ENCODE measurements at places on chromosomes 6 and 20.

- no peak for DNase-seq
Measured at GRCh38 chr20:20637998-20638725, 74.3 kb downstream of the RALGAPA2 start.

DNA sequence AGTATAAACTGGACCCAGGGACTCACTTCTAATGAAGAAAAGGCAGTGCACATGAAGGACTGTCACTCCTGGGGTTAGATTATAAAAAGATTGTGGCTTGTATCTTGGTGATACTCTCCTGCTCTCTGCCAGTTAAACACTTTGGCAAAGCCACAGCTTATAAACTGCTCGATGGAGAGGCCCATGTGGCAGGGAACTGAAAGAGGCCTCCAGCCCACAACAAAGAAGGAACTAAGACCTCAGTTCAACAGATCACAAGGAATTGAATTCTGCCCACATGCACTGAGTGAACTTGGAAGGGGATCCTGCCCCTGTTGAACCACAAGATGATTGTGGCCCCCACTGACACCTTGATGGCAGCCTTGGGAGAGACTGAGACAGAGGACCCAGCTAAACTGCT, 363.8 kb downstream of the CBLN4 start:
- DNase-seq = no peak

DNA sequence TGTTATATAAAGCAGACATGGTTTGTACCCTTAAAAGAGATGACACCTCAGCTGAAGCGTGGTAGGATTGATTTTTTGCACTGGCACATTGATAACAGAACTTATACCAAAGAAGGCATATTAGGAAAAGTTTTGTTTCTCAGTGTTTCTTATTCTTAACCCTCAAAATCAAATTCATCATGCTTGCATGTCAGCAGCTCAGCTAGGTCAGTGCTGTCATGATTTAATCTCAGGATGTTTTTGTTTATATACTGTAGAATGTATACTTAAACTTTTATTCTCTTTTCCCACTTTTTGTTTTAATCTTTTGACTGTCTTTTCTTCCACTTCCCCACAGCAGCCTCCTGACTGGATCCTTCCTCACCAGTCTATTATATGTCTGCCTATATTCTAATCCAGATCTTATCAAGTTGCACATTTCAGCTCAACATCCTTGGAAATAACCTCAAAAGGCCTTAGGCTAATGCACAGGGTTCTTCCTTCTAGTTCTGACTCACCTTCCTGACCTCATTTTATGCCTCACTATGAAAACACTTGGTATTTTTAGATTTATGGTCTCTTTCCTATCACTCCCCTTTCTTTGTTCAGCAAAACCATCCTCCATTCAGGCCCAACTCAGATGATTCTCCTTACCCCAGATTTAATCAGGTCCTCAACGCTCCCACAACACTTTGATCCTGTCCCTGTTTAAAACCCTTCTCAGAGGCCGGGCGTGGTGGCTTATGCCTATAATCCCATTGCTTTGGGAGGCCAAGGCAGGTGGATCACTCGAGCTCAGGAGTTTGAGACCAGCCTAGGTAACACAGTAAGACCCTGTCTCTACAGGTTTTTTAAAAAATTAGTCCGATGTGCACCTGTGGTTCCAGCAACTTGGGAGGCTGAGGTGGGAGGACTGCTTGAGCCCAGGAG, 7.2 kb downstream of the HEBP2 start:
- no peak for DNase-seq

DNA sequence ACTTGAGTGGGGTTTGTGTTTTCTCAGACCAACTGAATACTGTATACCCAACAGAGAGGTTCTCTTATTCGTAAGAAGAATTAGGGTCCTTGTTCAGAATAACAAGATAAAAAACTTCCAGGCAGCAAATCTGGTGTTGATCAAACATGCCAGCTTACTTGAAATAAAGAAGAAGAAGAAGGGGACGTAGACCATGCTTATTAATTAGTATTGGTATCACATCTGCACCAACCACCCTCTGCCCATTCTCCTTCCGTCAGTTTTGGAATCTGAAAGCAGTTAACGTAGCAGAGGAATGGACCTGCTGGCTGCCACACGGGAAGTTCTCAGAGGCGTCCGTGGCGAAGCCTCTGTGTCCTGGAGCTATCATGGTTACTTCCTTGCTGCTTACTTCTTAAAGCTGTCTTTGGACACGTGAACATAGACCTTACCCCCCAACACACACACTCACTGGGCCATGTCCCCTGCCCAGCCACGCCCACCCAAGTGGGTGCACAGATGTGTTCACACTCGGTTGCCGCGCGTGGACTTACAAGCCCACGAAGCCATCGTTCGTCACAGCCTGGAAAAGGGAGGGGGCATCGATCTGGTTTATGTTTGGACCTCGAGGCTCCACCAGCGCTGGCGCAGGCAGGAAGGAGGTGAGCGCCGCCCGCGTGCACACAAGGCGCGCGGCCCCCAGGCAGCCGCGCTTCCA, 4.1 kb upstream of the DLL1 start:
- DNase-seq = no peak

DNA sequence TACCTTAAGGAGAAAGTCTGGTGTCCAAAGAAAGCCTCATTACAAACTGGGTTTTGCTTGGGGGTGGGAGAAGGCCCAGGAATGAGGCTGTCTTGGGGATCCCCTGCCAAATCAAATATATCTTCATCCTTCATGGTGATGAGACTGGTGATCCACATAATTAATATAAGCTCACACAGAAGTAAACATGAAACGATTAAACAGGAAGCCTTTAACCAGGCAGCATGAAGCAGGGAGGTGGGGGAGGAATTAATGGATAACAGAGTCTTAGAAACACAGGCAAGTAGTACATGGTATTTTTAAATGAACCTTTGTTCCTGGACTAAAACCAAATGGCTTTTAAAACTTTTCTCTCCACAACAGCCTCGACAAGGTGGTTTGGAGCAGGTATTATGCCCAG, 437.5 kb downstream of the TFAP2A start:
- DNase-seq = no peak

- no peak for DNase-seq
Measured at GRCh38 chr6:26175428-26176181, 88.4 kb downstream of the HFE start.

GRCh38 chr20:39039261-39039660, 77.1 kb downstream of the DHX35 start:
- no peak for DNase-seq

- DNase-seq = no peak
Measured at GRCh38 chr6:13406781-13407180, 78.4 kb upstream of the TBC1D7 start.

GRCh38 chr20:11912659-11913415, 4.9 kb upstream of the BTBD3 start:
- DNase-seq = no peak

- DNase-seq = no peak
Measured at GRCh38 chr6:41155132-41155805, 1.1 kb upstream of the TREML1 start.

DNA sequence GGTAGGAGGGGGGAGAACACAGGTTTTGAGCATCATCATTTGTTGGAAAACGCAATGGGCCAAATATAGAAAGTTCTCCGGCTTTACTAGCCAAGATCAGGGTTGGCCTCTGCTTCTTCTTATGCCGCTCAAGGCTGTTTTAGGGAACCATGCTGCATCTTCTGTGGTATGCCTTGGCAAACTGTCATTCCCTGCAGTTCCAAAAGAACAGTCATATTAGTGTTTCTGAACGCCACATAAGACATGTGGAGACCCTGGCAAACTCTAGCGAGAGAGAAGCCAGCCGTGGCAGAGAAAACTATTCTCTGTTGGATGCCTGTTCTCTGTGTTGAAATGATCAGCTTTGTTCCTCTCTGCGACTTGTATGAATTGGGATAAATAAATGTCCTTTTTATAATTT, 10.8 kb downstream of the ACTR5 start:
- no peak for DNase-seq

DNA sequence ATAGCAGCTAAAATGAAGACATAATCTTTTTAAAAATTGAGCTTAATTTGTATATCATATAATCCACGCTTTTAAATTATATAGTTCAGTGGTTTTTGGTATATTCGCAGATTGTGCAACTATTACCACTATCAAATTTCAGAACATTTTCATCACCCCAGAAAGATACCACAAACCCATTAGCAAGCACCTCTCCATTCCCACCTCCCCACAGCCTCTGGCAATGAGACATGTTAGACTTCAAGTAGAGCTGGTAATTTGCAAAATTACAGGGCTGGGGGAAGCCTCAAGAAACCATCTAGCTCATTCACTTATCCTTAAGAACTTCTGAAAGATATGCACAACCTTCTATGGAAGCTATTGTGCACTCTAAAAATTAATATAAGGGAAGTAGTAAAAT, 37.2 kb downstream of the TRMT6 start:
- no peak for DNase-seq

- no peak for DNase-seq
Measured at GRCh38 chr6:35469751-35470662, 1.8 kb downstream of the RPL10A start.

- DNase-seq = no peak
Measured at GRCh38 chr20:46811224-46812084, 83.2 kb upstream of the EYA2 start.

GRCh38 chr20:8933381-8933807, 135.5 kb upstream of the PLCB4 start:
- DNase-seq = no peak

DNA sequence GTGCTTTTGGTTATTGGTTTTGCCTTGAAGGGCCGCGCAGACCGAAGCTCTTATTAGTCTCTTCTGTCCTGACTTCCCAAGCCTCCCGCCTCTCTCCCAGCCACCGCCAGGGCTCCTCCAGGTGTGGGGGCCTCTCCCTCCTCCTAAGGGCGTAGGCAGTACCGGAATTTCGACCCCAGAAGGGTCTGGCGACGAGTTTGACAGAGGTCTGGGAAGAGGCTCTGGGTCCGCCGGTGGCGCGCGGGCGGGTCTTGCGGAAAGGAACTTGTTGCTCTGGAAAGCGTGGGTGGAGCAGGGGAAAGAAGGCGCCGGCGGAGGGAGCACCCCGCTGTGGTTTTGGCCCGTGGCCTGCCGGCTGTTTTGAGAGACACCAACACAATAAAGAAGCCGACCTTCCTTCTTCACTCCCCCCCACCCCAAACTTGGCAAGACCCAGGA, 1.8 kb downstream of the PCSK2 start:
- no peak for DNase-seq

GRCh38 chr20:5843054-5843592, 92.9 kb downstream of the SHLD1 start:
- no peak for DNase-seq

GRCh38 chr6:19041906-19042305, 654.8 kb downstream of the RNF144B start:
- DNase-seq = no peak

- DNase-seq = no peak
Measured at GRCh38 chr6:36980876-36981619, 4.9 kb downstream of the MTCH1 start.

GRCh38 chr20:63545814-63546213, 1.7 kb downstream of the SRMS start:
- DNase-seq = no peak

GRCh38 chr20:59138114-59138748, 25.4 kb upstream of the ZNF831 start:
- DNase-seq = no peak

GRCh38 chr20:50133041-50133440, 20.1 kb upstream of the UBE2V1 start:
- DNase-seq = no peak

DNA sequence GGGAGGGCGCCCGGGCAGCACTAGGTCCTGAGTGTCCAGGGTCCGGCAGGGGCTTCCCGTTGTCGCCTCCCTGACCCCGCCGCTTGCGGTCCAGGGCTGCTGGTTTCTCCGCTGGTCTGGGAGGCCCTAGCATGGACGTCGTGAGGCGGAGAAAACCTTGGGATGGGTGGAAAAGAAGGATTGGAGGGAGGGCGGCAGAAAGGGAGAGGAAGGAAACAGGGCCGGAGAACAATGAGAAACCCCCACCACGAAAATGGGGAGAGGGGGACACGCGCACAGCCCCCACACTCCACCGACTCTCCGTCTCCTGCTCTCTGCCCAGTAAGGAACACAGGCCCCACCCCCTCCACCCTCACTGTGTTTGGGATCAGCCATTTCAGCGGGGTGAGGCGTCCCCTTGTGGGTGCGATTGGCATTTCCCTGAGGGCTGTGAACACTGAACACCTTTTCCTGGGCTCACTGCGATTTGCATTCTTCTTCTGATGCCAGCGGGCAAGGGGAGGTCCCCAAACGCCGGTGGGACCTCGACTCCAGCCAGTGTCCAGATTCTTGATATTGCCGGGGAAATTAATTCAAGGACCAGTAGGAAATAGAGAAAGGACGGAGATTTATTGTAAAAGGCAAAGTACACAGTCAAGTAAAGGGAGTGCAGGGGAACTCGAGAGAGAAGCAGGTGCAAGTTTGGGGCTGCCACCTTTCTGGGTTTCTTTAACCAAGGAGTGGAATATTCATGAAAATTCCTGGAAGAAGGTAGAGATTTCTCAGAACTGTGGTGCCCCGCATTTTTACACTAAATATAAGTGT, 3.3 kb upstream of the RAET1G start:
- DNase-seq = peak; percentile 55

DNA sequence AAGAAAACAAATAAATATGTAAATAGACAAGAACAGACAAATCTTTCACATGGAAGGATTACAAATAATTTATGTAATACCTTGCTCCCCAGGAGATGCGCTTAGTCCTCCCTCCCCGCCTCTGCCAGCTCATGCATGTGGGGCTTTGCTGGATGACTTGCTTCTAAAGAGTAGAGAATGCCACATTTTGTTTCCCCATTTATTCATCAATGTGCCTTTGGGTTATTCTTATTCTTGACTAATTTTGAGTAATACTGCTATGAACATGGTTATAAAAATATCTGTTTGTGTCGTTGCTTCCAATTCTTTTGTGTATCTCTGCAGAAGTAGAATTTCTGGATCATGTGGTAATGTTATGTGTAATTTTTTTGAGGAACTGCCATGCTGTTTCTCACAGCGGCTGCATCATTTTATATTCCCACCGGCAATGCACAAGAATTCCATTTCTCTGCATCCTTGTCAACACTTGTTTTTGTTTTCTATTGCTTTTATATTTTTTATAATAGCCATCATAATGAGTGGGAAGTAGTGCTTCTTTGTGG, 23.8 kb upstream of the DUSP22 start:
- DNase-seq = no peak

DNA sequence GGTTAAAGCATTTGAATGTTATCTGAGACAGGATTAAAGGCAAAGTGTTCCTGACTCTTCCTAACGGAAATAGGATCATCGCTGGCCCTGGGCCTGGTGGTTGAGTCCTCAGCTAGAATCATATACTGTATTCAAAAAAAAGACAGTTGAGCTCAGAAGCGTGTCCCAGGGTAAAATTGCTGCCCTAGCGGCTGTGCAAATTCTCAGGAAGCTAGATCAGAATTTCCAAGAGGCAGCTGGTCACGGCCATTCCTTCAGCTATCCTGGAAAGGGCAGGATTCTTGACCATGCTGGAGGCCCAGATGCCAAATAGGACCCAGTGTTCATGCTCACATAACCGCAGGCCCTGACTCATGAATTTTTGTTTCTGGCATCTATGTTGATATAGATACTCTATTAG, 67.4 kb downstream of the STMND1 start:
- no peak for DNase-seq

- no peak for DNase-seq
Measured at GRCh38 chr6:20399518-20399917, 2.2 kb upstream of the E2F3 start.

- DNase-seq = no peak
Measured at GRCh38 chr6:40950986-40951698, 87.9 kb downstream of the UNC5CL start.

- DNase-seq = no peak
Measured at GRCh38 chr6:31567531-31568370, 4.3 kb upstream of the LTA start.

GRCh38 chr6:49565855-49566254, 15.4 kb downstream of the C6orf141 start:
- no peak for DNase-seq

Measured in activated CD8-positive, alpha-beta memory T cell treated with anti-CD3 and anti-CD28 coated beads for 48 hours (primary cell).